ENCODE measurements at places on chromosomes 4 and X.

DNA sequence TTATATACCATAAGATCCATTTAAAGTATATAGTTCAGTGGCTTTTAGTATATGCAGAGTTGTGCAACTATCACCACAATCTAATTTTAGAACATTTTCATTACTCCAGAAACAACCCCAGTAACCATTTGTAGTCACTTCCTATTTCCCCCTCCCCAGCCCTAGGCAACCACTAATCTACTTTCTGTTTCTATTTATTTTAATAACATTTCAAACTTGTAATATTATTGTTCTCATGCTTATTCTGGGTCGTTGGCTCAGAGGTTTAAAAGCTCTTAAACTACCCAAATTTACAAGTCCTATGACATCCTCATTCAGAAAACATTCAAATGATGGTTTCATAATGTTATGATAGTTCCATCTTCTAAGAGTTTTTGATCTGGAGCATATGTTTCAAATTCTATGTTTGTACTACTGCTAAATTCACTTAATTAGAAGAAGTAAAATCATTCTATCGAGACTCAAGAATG is 18.4 kb downstream of the XIAP start:
- no peak for DNase-seq

DNA sequence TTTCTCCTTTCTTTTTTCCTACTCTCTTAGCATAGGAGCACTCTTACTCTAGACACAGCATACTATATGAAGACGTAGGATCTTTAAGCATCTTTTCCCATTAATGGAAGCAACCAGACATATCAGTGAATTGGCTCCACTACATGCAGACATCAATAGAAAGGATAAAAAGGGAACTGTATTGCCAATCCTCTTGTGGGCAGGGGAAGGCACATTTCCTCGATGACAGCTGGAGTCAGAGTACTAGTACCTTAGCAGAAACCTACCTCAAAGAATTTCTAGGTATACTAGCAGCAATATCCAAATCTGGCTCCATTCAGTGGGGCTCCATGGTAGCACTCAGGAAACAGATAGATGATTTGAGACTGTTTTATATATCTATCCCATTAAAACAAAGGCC is 20.1 kb downstream of the CYBB start:
- no peak for DNase-seq

DNA sequence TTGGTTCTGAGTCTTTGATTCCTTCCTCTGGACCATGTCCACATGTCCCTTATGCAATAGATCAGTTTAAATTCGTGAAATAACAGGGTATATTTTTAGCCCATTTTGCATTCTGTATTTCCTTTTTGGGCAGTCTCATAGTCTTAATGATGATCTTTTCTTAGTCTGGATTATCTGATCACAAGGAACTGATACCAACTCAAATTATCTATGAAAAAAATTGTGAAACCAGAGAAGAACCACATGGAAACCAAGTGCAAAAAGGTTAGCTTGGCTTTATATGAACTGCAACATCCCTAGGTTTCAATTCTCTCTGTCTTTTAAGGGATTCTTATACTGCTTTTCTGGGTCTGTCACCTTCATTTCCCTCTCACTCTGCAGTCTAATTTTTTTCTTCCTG is 608.6 kb upstream of the AADAT start:
- DNase-seq, result no peak

- DNase-seq, result no peak
Observed at GRCh38 chr4:34279011-34279410, 1965.3 kb downstream of the ARAP2 start.

- no peak for DNase-seq
Observed at GRCh38 chrX:150489359-150490015, 78.9 kb upstream of the MTM1 start.

DNA sequence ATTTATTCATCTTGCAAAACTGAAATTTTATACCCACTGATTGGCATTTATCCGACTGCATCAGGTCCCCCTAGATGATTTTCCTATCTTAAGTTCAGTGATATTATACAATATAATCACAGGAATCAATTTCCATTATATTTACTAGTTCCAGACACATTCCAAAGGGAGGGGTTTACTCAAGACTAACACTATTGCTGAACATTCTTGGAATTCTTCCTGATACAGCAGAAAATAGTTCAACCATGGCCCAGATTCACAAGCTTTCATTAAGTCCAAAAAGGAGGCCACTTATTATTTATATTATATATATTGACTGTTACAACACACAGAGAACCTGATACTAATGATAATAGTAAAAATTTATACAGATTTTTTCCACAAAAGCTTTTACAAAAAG is 2353.6 kb downstream of the PCDH7 start:
- no peak for DNase-seq

- no peak for DNase-seq
Observed at GRCh38 chrX:65587616-65588526, 53.3 kb upstream of the LAS1L start.

- DNase-seq, result no peak
Observed at GRCh38 chr4:14853176-14853943, 148.9 kb upstream of the CPEB2 start.

- no peak for DNase-seq
Observed at GRCh38 chrX:31609130-31609529, 537.3 kb upstream of the FTHL17 start.

DNA sequence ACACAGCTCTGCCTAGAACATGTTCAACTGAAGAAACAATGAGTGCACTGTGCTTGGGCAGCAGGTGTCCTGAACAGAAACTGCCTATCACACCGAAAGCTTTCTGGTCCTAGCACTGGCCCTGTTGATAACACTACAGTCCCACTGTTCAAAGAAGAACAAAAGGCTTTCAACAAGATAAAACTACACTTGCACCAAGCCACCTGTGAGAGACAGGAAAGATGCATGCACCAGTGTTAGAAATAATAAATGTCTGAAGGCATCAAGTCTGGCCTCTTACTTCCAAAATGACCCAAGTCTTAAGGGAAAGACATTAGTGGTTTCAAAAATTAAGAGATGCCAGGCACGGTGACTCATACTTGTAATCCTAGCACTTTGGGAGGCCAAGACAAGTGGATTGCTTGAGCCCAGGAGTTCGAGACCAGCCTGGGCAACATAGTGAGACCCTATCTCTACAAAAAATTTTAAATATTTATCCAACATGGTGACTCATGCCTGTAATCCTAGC is 68.7 kb downstream of the APBB2 start:
- no peak for DNase-seq

- no peak for DNase-seq
Observed at GRCh38 chrX:130110379-130111219, at the start of gene ELF4. Gene ELF4 (minus strand): TSS chrX:130110497. CDS start chrX:130081330, 29,167 bp downstream.

DNA sequence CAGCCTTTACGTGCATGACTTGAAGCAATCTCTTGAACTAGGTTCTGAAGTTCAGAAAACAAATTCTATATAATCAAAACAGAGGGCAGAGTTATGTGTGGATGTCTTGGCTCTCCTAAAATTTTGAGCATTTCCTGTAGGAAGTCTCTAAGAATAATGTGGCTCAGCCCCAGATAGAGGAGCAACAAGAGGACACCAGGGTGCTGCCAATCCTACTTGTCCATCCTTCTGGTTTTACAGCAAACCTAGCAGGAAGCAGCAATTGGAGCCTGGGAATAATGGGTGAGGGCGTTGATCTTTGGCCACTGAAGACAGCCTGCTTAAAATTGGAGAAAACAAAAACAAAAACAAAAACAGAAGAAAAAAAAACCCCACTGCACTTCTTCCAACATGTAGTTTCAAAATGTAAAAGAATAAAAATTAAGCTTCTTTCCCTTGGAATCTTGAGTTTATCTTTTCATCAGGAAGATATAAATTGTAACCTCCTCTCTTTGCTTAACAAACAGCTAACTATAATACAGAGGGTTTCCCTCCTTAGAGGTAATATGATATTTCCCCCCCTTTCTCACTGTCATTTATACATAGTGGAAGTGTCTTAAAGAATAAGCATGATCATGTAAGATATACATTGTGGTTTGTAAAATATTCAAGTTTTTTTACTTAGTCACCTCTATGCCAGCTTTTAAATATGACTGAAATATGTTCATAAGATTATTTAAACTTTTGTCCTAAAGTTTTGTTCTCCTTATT is 130.6 kb downstream of the FBXO8 start:
- no peak for DNase-seq

- no peak for DNase-seq
Observed at GRCh38 chr4:66062044-66062443, 391.8 kb upstream of the EPHA5 start.

Measured in NCI-H1694 (cell line).